ENCODE measurements at places on chromosomes 5 and 9.
A peak's percentile ranks its signal among the peaks of the same experiment; 100 is the strongest.

GRCh38 chr5:23840083-23840482 is 332.7 kb downstream of the PRDM9 start:
- H3K36me3 ChIP-seq, result no peaks in the 10 kb centered on the region
- no peaks in the 10 kb centered on the region for H3K4me1 ChIP-seq
- ATAC-seq, result no peak
- H3K27ac ChIP-seq, result no peak overlapping the region
- H3K27me3 ChIP-seq, result no peaks in the 10 kb centered on the region

- ATAC-seq, result no peak
- peaks cover 30% of the 10 kb centered on the region for H3K27me3 ChIP-seq
- no peak overlapping the region for H3K4me3 ChIP-seq
- H3K36me3 ChIP-seq, result no peaks in the 10 kb centered on the region
- H3K27ac ChIP-seq, result no peak overlapping the region
- H3K4me1 ChIP-seq, result peaks cover 11% of the 10 kb centered on the region
These were observed 289.2 kb downstream of the ZSWIM6 start for GRCh38 chr5:61621202-61621650.

DNA sequence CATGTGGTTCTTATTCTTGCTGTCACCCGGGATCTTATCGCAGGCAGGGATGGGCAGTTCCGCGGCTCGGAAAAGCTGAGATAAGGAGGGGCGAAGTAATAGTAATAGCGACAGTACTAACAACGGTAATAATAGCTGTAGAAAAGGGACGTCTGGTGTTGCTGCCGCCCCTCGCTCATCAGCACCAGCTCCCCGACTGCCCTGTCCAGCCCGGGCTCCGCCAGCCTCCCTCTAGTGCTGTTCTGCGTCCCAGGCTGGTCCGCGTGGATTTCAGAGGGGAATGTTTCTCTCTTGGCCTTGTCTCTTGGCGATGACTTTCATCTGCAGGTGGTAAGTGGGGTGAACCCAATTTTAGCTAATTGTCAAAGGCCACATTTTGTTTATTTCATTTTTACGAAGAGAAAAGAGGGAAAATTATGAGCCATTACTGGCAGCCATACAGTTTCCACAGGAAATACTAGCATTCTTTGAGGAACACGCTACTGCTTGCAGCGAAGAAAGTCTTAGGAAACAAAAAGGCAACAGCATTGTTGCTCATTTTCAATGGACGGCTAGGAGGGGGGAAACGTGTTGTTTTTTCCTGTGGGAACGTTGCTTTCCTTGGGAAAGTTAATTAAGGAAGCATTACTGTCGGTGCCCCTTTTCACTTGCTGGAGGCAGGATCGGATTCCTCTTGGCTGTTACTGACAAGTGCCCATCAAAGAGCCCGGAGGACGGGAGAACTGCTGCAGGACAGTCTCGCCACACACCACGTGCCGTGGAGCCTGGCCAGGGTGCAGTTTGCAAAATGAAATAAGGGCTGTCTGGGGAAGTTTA is 762 bp downstream of the SNCAIP start:
- peaks cover 15% of the 10 kb centered on the region for H3K4me1 ChIP-seq
- no peak for ATAC-seq
- H3K36me3 ChIP-seq, result no peaks in the 10 kb centered on the region
- peaks cover 62% of the 10 kb centered on the region for H3K27me3 ChIP-seq

GRCh38 chr9:92654481-92655301 is 15.2 kb downstream of the IPPK start:
- peaks cover 12% of the 10 kb centered on the region for H3K4me1 ChIP-seq
- ATAC-seq, result no peak
- H3K27me3 ChIP-seq, result no peaks in the 10 kb centered on the region

DNA sequence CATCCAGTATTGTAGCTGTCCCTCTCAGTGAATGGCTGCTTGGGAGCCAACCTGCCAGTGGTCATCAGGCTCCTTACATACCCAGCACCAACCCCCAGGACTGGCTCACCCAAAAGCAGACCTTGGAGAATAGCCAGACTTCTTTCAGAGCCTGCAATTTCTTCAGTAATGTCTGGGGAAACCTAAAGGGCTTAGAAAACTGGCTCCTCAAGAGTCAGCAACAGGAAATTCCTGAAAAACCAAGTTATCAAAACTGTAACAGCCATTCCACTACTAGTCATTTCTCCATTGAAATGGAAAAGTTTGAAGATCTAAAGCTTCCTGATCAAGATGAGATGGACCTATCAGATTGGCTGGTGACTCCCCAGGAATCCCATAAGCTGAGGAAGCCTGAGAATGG is 12.3 kb upstream of the STING1 start:
- ATAC-seq, result no peak
- no peaks in the 10 kb centered on the region for H3K36me3 ChIP-seq
- no peak overlapping the region for H3K27ac ChIP-seq
- peaks cover 18% of the 10 kb centered on the region for H3K27me3 ChIP-seq

DNA sequence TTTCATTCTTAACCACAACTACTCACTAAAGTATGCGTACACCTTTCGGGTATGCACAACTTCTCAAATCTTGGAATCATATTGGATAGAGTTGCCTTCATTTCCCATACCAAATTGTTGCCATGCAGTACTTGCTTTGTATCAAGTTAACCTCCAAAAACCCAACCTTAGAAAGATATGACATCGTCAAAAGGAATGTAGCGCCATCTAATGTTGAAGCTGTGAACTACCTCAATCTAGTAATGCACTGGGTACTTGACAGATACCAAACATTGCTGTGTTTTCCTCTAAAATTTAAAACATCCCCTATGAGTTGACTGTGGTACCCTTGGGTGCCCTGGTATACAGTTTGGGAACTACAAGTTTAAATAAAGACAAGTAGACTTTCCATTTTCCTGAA is 318.4 kb downstream of the ARL15 start:
- no peak overlapping the region for H3K27ac ChIP-seq
- no peaks in the 10 kb centered on the region for H3K4me1 ChIP-seq
- H3K36me3 ChIP-seq, result peaks cover 20% of the 10 kb centered on the region

DNA sequence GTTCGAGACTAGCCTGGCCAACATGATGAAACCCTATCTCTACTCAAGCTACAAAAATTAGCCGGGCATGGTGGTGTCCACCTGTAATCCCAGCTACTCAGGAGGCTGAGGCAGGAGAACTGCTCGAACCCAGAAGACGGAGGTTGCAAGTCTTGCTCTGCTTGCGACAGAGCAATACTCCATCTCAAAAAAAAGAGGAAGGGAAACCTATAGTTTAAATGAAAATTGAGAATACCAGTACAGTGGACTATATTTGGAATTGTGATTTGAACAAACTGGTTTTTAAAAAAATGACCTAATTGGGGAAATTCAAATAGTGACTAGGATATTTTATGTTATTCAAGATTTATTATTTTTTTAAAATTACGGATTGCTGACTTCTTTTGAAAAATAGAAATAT is 33.2 kb downstream of the DIAPH1 start:
- H3K36me3 ChIP-seq, result peaks cover 48% of the 10 kb centered on the region
- ATAC-seq, result no peak
- H3K27ac ChIP-seq, result no peak overlapping the region
- H3K27me3 ChIP-seq, result no peaks in the 10 kb centered on the region
- H3K4me1 ChIP-seq, result peaks cover 17% of the 10 kb centered on the region
- H3K4me3 ChIP-seq, result no peak overlapping the region

DNA sequence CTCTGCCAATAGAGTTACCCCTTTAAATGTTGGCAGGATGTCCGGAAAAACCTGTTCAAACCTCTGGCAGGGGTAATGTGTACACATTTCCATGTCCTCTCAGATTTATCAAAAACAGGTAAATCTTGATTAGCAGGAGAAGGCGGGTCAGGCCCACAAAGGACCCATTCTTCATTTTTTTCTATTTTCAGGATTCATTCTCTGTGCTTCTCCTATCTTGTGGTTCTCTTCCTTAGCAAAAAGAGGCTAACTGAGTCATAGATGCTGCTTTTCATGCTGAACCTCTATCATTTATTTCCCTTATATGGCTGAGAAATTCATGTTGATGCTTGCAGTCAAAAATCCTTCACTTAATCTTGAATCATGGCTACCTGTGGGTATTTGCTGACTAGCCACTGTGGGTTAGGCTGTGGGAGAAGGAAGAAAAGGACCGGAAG is 112.7 kb upstream of the IQGAP2 start:
- H3K36me3 ChIP-seq, result no peaks in the 10 kb centered on the region
- peaks cover 7% of the 10 kb centered on the region for H3K4me1 ChIP-seq
- no peaks in the 10 kb centered on the region for H3K27me3 ChIP-seq
- no peak overlapping the region for H3K4me3 ChIP-seq
- no peak for ATAC-seq

GRCh38 chr5:84272771-84273516 is 111.7 kb downstream of the EDIL3 start:
- H3K4me3 ChIP-seq, result no peak overlapping the region
- no peak for ATAC-seq
- no peaks in the 10 kb centered on the region for H3K36me3 ChIP-seq
- H3K27ac ChIP-seq, result no peak overlapping the region

- H3K27me3 ChIP-seq, result no peaks in the 10 kb centered on the region
- H3K4me3 ChIP-seq, result no peak overlapping the region
- ATAC-seq, result no peak
- peaks cover 24% of the 10 kb centered on the region for H3K4me1 ChIP-seq
- peak overlapping the region; percentile 43 for H3K27ac ChIP-seq
These were observed 11.7 kb downstream of the NIPAL4 start for GRCh38 chr5:157471709-157472108.

DNA sequence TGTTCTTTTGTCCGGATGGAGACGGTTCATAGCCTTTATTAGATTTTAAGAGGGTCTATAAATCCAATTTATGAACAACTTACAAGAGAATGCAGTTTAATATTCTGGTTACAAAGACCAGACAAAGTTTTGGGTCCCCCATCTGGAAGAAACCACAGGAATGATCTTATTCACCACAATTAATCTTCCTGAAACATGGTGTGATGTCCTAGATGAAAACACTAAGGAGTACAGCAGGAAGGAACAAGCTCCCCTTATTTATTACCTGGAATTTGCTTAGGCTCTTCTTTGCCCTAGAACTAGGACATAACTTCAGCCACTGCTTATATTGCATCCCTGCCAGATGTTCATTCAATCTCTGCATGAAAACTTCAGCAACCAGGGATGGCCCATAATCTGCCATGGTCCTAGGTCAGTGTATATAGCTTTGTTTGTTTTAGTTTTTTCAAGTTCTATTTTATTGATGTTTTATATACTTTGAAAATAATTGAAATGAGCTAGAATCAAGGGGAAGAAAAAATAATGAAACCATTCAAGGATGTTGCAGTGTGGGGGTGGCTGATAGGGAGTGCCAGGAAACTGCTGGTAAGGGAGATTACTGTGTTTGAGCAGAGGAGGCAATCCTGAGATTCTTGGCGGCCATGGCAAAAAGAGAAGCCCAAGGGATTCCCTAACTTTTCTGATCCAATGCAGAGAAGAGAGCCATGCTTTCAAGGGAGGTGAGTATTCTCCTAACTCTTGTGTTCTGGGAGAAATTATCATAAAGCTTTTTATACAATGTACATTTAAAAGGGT is 16.8 kb downstream of the TXNDC8 start:
- H3K36me3 ChIP-seq, result no peaks in the 10 kb centered on the region
- H3K4me3 ChIP-seq, result no peak overlapping the region
- ATAC-seq, result no peak
- H3K4me1 ChIP-seq, result peaks cover 9% of the 10 kb centered on the region
- H3K27ac ChIP-seq, result no peak overlapping the region

DNA sequence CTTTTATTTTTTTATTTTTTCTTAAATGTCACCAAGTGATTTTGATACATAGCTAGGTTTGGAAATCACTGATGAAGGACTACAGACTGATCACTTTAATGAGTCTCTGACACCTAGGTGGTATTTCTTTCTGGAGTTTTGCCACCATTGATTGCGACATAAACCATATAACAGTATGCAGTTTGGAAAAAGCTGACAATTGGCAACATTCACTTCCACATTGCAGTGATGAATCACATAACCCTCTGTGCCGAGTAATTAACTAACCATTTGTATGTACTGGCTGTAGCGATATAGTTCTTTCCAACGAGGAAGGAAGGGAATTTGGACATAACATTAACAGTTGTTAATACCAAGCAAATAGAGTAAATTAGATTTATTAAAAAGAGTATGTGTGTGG is 222.9 kb upstream of the EFNA5 start:
- no peak for ATAC-seq
- H3K27ac ChIP-seq, result no peak overlapping the region
- no peaks in the 10 kb centered on the region for H3K27me3 ChIP-seq
- no peak overlapping the region for H3K4me3 ChIP-seq

DNA sequence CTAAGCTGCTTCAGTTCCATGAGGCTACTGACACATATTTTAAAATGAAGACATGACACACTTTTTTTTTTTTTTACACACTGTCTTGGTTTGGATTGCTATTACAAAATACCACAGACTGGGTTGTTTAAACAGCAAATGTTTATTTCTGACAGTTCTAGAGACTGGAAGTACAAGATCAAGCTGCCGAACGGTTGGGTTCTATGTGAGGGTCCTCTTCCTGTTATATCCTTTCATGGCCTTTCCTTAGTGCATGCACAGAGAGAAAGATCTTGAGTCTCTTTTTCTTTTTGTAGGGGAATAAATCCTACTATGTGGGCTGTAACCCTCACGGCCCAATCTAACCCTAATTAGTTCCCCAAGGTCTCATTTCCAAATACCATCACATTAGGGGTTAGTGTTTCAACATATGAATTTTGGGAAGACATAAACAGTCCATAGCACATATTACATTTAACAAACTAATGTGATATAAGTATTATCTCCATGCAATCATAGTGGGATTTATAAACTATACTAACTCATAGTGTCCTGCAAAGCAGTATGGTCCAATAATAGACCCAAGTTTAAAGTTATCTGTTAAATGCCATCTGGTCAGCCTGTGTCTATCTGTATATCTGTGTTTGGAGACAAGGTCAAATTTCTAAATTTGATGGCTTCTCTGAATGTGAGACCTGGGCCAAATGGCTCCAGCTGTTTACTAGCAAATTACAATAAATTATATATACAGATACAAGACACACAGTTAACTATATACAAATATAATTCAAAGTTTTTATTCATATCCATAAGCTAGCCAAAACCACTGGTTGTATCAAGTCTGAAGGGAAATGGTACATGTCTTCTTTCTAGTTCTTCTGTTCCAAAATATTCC is 90.3 kb upstream of the NREP start:
- H3K27ac ChIP-seq, result no peak overlapping the region
- H3K4me3 ChIP-seq, result no peak overlapping the region
- no peaks in the 10 kb centered on the region for H3K36me3 ChIP-seq
- ATAC-seq, result no peak
